ENCODE measurements at places on chromosomes 3 and 15.

- DNase-seq = no peak
These were observed 22.1 kb downstream of the KLHL25 start for GRCh38 chr15:85772668-85773067.

DNA sequence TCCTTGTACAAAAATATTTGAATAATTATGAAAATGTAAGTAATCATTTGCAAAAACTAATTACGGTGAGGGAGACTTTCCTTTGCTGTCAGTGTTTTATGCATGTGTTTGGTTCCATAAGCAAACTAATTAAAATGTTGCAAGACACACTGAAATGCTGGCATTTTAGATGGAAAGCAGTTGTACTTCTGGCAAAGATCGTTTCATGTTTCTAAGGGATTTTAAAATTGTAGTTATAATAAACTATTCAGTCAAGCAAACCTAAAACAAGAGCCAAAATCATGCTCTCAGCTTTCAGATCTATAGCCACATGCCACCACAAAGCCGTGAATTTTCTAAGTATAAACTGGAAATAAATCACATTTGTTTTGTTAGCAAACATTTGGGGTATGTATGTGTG is 240.1 kb upstream of the ZNF385D start:
- DNase-seq = no peak

- no peak for DNase-seq
These were observed 114.6 kb upstream of the TRIM42 start for GRCh38 chr3:140563206-140563760.

DNA sequence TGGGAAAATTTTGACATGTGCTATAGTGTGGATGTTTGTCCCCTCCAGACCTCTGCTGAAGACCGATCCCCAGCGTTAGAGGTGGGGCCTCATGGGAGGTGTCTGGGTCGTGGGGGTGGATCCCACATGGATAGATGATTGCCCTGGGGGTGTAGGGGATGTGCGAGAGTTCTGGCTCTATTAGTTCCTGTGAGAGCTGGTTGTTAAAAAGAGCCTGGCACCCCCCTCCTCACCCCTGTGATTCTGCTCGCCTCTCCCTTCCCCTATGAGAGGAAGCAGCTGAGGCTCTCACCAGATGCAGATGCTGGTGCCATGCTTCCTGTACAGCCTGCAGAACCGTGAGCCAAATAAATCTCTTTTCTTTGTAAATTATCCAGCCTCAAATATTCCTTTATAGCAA is 67.4 kb downstream of the ATP10A start:
- no peak for DNase-seq

- DNase-seq = no peak
These were observed 17.3 kb downstream of the KPNA1 start for GRCh38 chr3:122497425-122497824.

- DNase-seq = no peak
These were observed 41.6 kb downstream of the IQCH start for GRCh38 chr15:67296188-67296587.

- no peak for DNase-seq
These were observed 14.2 kb downstream of the MYO5C start for GRCh38 chr15:52281085-52282035.

DNA sequence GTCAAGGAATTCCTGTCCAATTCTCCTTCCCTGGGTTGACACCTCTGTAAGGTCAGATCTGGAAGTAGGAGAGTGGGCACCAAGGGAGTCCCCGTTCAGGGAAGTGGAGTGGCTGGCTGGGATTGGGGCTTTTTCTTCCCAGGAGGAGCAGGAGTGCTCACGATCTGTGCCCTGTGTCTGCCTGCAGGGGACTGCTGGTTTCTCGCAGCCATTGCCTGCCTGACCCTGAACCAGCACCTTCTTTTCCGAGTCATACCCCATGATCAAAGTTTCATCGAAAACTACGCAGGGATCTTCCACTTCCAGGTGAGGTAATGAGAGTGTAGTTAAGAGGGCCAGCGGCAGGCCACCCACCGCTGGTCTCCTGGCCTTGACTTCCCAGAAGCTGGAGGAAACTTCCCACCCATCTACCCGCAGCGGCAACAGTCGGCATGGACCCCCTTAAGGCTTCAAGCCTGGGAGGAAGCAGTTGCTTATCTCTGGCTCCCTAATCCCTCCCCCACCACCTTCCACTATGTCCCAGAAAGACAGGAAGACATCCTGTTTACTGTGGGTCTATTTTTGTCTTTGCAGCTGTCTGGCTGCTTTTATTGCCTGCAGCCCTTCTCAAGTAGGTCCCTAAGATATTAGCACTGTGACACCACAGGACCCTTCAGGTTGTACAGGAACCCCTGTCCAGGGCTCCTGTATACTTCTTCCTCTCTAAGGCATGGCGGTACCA is 26.8 kb downstream of the CAPN3 start:
- DNase-seq = no peak

Measured in activated CD4-positive, alpha-beta T cell treated with anti-CD3 and anti-CD28 coated beads for 24 hours (primary cell).